Fibroblast of skin of left quadriceps (primary cell): ENCODE measurements at places on chromosomes 11 and 22.
A peak's percentile ranks its signal among the peaks of the same experiment; 100 is the strongest.

- no peak for DNase-seq
Observed at GRCh38 chr11:119172513-119172912, 4.0 kb downstream of the NLRX1 start.

DNA sequence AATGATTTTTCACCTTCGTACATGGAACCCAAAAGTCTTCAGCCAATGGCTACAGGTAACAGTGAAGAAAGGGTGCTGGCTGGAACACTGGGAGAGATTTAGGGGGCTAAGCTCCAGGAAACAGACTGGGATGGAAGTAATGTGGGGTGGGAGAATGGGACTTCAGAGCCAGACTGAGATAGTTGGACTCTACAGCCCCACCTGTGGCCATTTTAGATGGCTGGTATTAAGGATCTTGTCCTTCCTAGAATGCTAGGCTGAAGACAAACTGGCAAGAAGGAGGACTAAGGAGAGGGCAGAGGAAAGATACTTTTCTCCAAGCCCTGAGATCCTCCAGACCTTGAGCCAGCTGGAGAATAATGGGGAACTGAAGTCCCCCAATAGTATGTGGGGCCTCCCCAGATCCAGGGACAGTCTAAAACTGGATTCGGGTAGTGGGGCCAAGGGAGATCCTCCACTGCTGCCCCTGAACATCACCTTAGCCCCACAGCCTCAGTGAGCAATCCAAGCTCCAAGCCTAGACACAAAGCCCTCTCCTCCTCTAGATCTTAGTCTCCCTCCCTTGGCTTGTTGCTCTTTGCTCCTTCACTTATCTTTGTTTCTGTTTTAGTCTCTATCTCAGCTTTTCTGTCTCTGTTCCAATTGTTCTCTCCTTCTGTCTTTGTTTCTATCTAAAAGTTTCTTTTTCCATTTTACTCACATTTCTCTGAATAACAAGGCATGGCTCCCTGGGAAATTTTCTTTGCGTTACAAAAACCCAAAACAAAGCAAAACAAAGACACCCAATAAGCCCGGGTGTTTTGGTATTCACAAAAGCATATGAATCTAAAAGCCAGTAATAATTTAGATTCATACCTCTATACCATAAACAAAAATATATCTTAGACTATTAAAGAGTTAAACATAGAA lies 16.2 kb upstream of the RRAS2 start:
- DNase-seq: no peak

DNA sequence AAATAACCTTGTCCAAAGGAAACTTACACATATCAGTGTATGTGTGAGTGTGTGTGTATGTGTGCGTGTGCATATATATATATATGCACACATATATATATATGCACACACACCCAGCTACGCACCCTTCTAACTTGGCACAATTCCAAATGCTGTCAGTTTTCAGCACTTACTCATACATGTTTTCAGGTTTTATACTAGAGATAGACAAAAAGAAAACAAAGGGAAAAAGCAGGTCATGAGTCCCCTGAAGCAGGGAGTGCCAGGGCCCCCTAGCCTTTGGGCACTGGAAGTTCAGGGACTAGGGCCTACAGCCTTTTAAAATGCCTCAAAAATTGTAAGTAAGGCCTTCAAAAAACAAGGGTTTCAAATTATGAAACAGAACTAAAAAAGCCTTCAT lies 265.4 kb downstream of the CADM1 start:
- no peak for DNase-seq

GRCh38 chr11:45736424-45736823 lies 68.5 kb upstream of the SLC35C1 start:
- no peak for DNase-seq

GRCh38 chr11:120467627-120468026 lies 43.9 kb upstream of the GRIK4 start:
- no peak for DNase-seq

DNA sequence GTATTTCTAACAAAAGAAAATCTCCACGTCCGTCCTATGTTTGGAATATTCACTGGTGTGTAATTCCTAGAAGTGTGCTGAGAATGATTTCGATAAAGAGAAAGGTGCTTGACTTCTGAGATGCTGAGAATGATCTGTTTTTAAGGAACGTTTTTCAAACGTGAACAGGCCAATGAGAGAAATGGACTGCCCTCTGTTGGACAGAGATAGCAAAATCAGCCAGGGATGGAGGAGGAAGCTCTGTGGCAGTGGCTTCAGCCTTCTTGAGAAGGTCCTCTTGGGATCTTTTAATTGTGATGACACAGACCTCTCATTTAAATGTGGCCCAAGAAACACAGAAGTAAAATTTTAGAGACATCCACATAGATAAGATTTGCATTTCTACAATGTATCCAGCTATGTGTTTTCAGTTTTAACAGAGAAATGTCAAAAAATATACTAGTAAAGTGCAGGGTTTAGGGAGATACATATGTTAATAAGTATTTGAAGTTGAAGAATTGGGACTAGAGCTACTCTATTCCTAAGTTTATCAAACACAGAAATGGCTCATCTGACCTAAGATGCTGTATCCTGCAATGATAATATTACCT lies 84.0 kb upstream of the RCN1 start:
- peak; percentile 14 for DNase-seq

DNA sequence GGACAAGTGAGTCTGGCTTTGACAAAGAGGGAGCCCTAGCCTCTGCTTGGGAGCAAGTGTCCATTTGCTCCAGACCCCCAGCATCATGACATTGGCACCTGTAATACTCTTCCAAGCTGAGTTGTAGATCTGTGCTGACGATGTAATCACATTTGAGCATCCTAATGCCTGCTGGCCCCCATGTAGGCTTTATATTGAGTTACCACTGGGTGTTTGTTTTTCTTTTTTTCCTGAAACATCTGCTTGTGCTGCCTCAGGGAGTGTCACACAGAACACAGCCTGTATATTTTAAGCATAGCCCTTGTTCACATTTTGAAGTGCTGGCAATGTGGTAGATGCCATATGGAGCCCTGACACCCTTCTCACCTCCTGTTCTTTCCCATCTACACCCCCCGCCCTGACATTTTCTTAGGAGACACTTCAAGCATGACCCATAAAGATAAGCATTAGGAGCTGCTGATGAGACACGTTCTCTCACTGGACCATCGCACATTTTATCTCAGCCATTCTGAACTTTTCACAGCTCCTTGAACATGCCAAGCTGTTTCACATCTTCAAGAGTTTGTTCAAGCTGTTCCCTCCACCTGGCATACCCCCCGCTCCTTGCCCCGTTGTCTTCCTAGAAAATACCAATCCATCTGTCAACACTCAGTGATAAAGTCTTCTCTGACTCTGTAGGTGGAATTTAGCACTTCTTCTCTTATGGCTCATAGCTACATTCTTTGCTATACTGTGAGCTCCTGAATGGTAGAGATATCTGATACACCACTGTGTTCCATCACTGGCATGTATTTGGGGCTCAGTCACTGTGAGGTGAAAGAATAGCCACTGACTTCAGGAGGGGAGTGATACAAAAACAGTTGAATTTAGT lies 128.7 kb downstream of the TRIM44 start:
- DNase-seq: no peak
